Stimulated activated CD4-positive, alpha-beta T cell treated with anti-CD3 and anti-CD28 coated beads, Interleukin-15, amount 100 ng/mL, for 48 hours (primary cell): ENCODE measurements at places on chromosomes 1 and 21.

- no peak for DNase-seq
Observed at GRCh38 chr1:54107131-54107530, 45.7 kb downstream of the CDCP2 start.

GRCh38 chr21:29647353-29647781 lies 292.4 kb downstream of the GRIK1 start:
- no peak for DNase-seq

GRCh38 chr21:34889320-34889675 lies 159.8 kb downstream of the RUNX1 start:
- no peak for DNase-seq

DNA sequence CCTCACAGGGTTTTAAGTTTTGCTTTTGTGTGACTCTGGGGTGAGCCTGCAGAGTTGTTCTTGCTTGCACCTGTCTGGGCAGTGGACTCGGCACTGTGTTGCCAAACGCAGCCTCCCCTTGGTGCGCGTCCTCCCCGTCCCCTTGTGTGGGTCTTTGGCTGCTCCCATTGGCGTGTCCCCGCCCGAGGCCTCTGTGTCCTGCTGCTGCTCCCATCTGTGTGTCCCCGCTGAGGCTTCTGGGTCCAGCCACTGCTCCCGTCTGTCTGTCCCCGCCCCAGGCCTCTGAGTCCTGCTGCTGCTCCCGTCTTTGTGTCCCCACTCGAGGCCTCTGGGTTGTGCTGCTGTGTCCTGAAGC lies 62.8 kb downstream of the PCNT start:
- no peak for DNase-seq

- no peak for DNase-seq
Observed at GRCh38 chr21:32978331-32979270, 47.1 kb upstream of the OLIG2 start.

GRCh38 chr1:109547463-109548320 lies 723 bp upstream of the GNAI3 start:
- DNase-seq = no peak

DNA sequence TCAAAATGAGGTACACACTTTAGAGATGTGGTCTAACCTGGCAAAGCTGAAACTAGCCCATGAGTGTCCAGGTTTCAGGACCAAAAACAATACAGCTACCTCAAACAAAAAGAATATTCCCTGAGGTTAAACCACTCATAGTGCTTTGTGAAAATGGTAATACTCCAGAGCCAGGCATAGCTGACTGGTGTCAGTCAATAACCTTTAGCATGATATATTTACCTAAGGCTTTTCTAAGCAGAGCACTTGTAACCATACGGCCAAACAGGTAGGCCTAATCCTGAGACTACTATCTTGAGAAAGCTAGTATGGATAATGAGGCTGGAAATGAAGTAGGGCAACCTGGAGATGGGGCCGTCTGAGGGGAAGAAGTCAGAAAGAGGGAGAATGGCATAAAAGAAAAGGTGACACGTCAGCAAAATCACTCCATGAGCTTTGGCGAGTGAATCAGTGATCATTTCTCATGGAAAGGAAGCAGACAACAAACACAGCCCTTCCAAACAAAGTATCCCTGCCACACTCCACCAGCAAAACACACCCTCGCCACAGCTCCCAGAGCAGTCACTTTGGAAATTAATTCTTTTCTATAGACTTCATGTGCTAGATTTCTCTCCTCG lies 1.7 kb upstream of the LRRC52 start:
- DNase-seq = no peak

DNA sequence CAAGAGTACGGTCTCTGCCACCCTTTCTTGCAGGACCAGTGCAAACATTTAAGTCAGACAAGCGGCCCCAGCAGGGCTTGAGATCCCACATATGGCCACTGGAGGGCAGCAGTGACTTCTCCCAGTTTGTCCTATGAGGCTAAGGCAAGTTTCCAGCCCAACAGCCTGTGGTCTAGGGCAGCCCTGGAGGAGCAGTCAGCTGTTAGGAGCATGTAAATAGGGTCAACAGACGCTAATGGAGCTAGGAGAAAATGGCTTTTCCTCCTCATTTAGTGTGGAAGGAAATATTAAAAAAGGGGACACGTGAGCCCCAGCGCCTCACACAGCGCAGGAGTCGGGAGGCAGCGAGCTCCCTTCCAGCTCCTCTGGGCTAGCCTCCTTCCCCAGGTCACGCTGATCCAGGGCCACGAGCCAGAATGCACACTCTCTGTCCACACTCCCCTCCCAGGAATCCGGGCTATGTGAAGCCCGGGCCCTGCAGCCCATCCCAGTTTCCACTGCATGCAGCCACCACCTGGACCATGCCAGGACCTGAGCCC lies 95.6 kb downstream of the LAMC2 start:
- peak; percentile 60 for DNase-seq

GRCh38 chr1:215819114-215819513 lies 252.0 kb downstream of the KCTD3 start:
- DNase-seq = no peak

DNA sequence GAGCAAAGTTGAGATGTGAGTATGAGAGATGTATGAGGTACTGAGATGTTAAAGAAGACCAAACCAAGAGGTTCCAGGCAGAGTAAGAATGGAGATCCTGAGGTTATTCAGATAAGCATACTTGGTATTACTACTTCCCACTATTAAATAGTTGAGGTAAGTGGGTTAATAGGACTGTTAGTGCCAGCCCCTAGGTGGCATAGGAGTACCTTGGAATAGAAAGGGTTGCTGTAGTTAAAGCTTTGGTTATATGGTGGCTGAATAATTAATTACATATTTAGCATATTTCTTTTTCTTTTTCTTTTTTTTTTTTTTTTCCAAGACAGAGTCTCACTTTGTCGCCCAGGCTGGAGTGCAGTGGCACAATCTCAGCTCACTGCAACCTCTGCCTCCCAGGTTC lies 397.9 kb upstream of the TMPRSS15 start:
- DNase-seq = no peak

- no peak for DNase-seq
Observed at GRCh38 chr1:172162236-172162635, 258.2 kb upstream of the C1orf105 start.

DNA sequence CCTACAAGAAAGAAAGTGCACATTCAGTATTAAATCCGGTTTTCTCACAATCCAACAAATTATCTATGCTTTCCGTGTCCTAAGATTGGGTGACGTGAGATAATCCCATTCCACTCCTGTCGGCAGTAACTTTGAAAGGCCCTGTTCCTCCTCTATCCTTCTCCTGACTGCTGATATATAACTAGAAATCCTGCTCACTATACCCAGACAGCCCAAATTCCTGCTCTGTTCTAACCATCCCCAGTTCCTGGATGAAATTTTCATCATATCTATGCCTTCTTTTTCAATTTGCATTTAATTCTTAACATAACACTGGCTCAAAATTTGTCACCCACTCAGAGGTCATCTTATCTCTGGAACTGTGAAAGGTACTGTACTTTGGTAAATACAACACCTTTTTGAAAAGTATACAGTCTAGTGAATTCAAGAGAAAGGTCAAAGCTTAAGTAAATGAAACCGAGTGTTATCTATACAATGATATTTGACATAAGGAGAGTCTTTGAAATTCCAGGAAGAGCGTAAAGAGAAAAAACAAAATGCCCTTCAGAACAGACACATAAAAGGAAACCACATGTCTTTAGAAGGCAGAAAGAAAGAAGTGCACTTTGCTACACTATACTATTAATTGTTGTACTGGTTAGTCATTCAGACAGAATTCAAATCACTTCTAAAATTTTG lies 200.5 kb upstream of the NEGR1 start:
- no peak for DNase-seq

- DNase-seq = no peak
Observed at GRCh38 chr1:116230712-116231111, 119.5 kb downstream of the MAB21L3 start.

GRCh38 chr1:108886292-108886691 lies 9.5 kb downstream of the GPSM2 start:
- DNase-seq = no peak

DNA sequence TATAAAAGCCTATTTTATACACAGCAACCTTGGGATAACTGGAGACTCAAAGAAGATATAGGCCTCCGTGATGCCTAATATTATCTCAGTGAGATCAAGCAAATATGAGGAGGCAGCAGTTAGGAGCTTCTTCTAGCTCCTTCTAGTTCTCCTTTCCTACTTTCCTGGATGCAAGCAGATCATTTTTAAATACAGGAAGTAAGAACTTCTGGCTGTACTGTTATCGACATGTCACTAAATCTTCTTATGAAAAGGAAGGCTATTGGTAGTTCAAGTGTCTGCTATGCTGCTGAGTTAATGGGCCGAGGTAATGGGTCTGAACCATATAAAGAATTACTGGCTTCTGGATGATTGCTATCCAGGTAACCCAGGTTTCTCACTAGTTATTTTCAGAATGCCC lies 15.9 kb downstream of the HSPA13 start:
- no peak for DNase-seq

DNA sequence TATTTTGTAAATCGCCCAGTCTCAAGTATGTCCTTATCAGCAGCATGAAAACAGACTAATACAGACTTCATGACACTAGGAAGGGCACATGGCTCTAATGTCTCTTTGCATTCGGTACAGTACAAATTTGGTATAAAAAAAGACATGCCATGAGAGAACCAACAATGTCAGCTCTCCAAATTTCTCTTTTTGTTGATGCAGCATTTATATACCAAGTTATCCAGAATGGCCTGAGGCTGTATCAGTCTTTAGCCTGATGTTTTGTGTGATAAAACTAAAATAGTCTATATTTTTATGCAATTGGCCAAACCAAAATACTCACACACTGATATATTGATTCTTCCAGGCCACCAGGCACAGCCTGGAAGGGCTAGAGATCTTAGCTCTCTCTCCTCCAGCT lies 124.3 kb upstream of the SAMSN1 start:
- DNase-seq = no peak

DNA sequence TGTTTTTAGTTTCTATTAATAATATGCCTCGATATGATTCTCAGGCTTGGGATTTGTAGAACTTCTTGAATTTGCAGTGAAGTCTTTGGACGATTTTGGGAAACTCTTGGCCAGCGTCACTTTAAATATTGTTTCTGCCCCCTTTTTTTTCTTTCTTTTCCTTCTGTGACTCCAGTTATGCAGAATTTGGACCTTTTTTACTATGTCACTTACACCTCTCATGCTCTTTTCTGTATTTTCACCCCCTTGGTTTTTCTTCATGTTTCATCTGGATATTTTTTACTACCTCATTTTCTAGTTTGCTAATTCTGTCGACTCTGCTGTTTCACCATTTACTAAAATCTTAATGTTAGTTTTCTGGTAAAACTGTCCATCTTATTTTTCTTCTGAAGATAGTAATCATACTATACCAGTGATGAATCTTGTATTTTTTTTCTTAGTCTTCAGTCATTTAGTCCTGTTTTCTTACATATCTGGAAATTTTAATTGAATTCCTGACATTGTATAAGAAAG lies 173.6 kb downstream of the DHRS3 start:
- DNase-seq = no peak

- no peak for DNase-seq
Observed at GRCh38 chr21:44872649-44873355, 688 bp downstream of the PTTG1IP start.

GRCh38 chr1:228018961-228019721 lies 12.3 kb downstream of the WNT3A start:
- no peak for DNase-seq

DNA sequence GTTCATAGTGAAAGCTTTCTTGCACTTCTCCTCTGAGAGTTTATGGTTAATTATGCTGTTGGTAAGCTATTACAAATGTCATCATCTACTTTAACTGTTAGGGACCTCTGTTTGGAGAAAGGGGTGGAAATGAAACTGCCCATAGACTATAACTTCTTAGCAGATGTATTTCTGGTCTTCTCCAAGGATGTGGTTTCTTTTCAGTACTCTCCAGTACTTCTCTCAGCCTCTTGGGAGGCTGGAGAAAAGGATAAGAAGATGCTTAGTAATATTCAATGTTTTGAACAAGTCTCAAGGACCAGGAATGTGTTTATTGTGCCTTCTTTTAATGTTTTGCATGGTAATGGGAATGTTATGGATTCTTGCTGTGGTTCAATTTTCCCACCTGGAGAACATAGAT lies 60.4 kb downstream of the LAMC2 start:
- DNase-seq = no peak

DNA sequence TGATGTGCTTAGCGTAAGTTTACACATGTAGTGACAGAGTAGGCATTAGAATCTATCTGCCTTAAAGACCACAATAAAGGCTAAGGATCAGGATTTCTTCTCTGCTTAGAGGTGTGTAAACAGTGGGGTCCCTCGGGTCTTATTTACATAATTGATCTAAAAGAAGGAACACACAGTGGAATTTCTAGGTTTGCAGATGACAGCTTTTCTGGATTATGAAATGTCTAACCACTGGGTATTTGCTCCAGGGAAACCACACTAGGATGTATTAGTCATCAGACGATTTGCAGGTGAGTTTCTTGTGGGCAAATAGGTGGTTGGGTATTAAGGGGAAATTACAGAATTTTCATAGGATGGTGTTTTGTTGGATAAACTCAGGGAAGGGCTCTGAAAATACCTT lies 5.8 kb downstream of the LRRC8D start:
- no peak for DNase-seq

DNA sequence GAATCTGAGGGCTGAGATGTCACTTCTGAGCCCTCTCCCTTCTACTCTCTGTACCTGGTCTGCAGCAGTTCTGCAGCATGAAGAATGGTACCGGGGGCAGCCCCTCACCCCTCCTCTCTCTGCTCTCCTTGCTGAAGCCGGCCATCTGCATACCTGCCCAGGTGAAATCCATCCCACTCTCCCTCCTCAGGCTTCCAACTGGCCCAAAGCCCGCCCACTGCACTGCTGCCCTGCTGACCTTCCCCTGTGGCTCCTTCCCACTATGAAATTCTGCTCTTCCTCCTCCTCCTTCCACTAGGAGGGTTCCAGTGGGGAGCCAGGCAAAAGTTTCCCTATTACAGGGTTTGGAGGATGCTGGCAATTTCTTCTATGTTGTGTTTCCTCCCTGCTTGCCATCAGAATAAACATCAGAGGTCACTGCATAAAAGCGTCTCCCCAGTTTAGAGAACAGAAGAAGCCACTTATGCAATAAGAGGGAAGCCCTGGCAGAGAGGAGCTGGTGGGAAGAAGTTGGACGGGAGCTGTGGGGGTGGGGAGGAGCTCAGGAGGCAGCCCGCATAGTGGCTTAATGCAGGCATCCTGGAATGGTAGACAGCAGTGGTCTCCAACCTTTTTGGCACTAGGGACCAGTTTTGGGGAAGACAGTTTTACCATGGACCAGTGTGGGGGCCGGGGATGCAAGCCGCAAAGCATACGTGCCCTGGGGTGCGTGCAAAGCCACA lies 30.3 kb downstream of the TMCO4 start:
- DNase-seq = no peak

- no peak for DNase-seq
Observed at GRCh38 chr1:231626951-231627614, 493 bp downstream of the DISC1 start.

- DNase-seq = no peak
Observed at GRCh38 chr1:85371021-85371420, 93.9 kb downstream of the DDAH1 start.

DNA sequence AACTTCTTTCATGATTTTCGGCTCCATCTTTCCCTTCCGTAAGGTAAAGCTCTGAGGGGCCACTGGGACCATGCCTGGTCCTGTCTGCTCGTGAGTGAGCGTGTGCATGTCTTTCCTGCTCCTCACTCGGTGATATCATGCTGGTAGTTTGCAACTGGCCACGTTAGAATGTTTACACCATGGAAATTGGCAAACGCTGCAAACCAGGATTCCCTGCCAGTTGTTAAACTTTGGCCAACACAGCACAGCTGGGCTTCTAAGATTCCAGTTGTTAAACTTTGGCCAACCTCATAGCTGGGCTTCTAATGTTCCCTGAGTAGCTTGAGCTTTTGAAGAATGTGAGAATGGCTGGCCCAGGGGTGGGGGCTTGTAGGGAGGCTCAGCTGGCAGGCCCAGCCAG lies 68.0 kb upstream of the ACTL8 start:
- DNase-seq = no peak
